ENCODE measurements at places on chromosomes 11 and 22.

- no peak for DNase-seq
These were observed 35.6 kb upstream of the TH start for GRCh38 chr11:2207212-2207611.

- no peak for DNase-seq
These were observed 173.2 kb downstream of the DSCAML1 start for GRCh38 chr11:117623831-117624271.

- DNase-seq = no peak
These were observed 849 bp upstream of the TCF20 start for GRCh38 chr22:42271191-42271813.

DNA sequence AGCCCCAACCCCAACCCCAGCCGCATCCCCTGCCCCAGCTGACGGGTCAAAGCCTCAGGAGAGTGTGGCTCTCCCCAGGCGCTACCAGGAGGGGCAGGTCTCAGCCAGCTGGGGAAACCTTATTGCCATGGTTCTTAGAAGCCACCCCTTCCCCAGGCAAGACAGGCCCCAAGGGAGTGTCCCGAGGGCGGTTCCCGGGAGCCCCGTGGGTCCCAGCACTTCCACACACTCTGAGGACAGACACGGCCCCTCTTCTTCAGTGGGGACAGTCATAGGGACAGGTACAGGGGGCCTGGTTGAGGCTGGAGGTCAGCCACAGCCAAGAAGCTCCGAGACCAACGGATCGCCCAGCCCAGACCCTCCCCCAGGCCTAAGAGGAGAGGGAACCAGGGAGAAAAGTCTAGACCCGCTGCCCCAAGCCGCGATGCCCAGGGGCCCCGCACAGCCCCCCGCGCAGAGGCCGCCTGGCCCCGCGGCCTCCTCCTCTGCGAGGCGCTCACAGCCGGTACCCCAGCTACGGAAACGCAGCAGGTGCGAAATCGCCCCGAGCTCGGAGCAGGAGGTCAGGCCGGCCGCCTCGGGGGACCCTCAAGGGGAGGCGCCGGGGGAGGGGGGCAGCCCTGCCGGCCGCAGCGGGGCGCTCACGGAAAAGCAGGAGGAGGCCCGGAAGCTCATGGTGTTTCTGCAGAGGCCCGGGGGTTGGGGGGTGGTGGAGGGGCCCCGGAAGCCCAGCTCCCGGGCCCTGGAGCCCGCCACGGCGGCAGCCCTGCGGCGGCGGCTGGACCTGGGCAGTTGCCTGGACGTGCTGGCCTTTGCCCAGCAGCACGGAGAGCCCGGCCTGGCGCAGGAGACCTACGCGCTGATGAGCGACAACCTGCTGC is 2.6 kb downstream of the KLHDC7B start:
- no peak for DNase-seq

- DNase-seq = no peak
These were observed 164.4 kb upstream of the DDI1 start for GRCh38 chr11:103871923-103872551.

- no peak for DNase-seq
These were observed 404 bp upstream of the RELT start for GRCh38 chr11:73375830-73376159.

- no peak for DNase-seq
These were observed 112.1 kb upstream of the ANO1 start for GRCh38 chr11:69965821-69966582.

DNA sequence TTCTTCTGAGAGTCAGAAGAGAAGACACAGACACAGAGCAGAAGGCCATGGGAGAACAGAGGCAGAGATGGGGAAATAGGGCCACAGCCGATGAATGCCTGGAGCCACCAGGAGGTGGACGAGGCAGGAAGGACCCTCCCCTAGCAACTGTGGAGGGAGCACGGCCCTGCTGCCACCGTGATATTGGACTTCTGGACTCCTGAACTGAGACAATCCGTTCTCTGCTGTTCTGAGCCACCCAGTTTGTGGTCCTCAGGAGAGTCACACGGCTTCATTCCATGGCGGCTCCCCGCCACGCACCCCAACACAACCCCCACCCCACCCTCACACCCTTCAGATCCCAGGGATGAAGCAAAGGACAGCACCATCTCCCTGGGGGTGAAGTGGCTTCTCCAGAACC is 338.1 kb downstream of the CTTN start:
- no peak for DNase-seq

DNA sequence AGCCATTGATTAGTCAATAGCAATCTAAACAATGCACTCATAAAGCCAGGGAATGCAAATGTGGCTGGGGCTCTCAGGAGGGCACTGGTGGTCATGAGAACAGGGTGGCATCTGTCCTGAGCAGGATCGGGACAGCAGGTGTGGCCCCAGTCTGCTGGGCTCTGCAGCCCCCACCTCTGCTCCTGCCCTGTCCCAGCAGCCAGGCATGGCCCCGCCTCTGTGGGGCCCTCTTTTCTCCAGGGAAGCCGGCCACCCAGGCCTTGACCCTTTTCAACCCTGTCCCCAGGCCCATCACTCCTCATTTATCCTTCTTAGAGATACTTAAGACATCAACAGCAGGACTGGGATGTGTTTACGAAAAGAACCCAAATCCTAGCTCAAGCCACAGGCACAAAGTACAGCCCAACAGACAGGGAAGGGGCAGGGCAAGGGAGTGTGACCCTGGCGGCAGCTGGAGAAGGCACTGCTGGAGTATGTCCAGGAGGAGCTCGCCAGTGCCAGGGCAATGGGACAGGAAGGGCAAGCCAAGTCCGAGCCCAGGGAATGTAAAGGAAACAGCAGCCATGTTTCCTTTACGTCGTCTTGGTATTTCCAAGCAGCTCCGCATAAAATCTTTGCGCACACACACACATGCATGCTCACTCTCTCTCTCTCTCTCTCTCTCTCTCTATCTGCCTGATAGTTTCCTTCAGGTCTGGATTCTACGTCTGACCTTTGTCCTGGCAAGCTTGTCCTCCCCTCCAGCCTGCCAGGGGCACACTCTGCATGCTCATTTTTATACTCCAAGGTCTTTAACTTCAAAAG is 59.9 kb downstream of the DGCR2 start:
- DNase-seq = no peak

DNA sequence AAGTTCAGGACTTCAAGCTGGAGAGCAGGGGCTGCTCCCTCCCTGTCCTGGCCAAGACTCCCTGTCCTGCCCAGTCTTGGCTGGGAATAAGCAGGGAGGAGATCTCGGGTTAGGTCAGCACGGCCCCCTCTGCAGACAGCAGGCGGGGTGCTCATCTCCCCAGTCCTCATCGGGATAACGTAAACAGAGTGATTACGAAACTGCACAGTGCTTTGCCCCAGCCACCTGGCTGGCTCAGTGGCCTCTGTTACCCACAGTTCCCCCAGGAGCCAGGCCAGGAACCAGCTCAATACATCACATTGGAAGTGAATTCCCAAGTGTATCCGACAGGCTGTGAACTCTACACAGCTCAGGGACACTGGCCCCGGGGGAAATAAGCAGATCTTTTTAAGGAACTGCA is 42.7 kb upstream of the KCNJ11 start:
- no peak for DNase-seq

Measured in GDM1 (cell line).